RWPE1 (cell line): ENCODE measurements at places on chromosomes 6 and 20.

- DNase-seq = no peak
These were observed 291.1 kb downstream of the GJA1 start for GRCh38 chr6:121726596-121726995.

- DNase-seq = no peak
These were observed 99.6 kb downstream of the OGFRL1 start for GRCh38 chr6:71388068-71388744.

DNA sequence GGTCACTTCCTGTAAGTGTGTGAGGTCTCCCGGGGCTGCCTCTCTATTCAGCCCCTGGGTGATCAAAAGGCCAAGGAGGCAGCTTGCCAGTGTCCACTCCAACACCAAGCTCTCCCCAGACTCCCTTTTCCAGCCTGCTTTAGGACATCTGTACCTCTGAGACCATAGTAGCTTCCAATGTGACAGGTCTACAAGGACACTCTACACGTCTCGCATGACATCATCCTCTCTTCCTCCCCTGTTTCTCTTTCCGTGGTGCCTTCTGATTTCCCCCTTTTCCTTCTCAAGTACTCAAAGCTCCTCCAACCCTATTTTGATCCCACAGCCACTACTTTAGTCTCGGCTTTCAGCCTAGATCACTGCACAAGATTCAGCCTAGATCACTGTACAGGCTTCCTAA lies 26.4 kb downstream of the HLA-F start:
- no peak for DNase-seq

DNA sequence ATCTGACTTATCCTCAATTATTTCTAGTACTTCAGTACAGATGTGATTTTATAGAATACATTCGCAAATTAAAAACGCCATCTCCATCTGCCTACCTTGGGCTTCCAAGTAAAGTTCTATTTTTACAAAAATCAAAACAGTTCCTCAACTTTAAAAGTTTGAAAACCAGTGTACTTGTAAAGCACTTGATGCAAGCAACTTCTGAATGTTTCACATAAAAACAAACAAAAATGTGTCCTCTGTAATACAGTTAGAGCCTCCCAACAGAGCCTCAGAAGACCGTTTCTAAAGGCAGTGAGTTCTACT lies 384 bp upstream of the MANEA start:
- no peak for DNase-seq

DNA sequence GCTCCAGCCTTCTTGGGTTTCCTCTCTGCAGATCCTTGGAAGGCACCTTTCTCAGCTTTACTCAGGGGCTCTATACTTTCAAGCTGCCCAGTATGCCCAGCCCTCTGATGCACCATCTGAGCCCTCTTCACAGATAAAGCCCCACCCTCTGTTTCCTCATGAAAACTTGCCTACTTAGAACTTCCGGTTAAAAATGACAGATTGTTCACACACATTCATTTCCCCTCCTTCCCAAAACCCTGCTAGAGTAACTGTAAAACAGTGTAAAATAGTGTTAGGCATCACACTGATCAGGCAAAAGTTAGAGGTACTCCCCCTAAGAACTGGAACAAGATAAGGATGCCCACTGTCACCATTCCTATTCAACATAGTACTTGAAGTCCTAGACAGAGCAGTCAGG lies 14.0 kb upstream of the GCM1 start:
- DNase-seq = no peak

DNA sequence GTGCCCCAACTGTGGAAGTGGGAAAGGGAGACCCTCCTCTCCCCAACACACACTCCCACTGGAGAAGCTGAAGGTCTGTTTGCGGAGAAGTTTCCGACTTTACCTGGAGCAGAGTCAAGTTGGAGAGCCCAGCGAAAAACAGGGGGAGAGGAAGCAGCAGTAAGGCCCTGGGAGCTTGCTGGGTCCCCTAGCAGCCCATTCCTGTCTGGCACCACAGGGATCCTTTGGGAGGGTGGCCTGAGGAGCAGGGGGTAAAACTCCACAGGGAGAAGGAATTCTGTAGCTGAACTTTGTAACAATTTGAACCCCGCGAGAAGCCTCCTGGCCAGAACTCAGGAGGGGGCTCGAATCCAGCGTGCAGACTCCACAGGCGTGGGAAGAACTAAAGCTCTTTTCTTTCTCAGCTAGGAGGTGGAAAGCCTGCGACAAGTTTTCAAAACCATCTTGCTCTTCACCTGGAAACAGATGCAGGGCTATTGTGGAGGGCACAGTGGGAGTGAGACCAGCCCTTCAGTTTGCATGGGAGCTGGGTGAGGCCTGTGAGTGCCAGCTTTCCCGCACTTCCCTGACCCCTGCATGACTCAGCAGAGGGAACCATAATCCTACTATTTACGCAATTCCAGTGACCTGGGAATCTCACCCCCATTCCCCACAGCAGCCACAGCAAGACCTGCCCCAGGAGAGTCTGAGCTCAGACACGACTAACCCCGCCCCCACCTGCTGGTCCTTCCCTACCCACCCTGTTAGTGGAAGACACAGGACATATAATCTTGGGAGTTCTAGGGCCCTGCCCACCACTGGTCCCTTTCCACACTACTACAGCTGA lies 25.8 kb downstream of the SERPINB9 start:
- peak; percentile 69 for DNase-seq

DNA sequence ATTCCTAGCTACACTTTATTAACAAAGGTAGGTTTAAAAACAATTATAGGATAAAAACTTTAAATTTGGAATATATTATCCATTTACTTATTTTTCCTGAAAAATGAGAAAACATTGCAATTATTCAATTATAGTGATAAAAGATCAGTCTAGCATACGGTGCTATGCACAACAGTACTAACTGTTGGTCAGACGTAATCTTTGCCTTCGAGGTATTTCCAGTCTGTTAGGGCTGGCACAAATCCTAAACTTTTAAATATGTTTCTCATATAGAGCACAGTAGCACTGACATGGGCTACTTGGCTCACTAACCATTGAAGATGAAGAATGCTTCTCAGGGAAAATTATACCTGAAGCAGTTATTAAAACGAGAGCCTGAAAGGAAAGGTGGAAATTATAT lies 214.8 kb downstream of the PRKN start:
- DNase-seq = no peak

GRCh38 chr6:137782166-137783039 lies 84.7 kb upstream of the TNFAIP3 start:
- no peak for DNase-seq

DNA sequence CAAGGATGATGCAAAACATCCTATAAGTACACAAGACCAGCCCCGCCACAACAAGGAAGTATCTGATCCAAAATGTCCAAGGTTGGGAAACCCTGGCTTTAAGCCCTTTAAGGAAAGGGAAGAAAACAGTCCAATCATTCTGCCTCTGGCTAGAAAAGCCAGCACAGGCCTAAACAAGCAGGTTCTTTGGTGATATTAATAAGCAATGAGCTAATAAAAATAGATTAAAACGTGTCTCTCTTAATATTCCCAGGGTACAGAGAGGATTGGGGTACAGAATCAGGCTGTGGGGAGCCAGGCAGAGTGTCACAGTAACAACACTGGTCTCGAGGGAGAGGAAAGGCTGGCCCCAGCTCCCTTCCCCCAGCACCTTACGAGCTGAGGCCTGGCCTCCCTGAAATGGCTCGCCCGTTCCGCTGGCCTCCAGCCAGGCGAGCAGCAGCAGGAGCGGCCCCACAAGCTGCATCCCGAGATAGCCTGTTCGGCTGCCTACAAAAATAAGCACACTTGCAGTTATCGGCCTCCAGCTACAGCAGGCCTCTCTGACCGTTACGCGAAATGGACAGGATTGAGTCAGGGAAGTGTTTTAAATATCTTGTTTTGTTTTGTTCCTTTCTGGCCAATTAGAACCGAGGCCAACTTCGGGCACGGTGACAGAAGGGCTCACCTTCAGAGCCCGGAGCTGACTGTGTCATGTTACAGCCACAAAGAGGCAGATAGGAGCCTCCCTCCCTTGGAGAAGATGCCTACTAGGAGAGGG lies 4.0 kb upstream of the ZMYND8 start:
- DNase-seq = peak; percentile 79

DNA sequence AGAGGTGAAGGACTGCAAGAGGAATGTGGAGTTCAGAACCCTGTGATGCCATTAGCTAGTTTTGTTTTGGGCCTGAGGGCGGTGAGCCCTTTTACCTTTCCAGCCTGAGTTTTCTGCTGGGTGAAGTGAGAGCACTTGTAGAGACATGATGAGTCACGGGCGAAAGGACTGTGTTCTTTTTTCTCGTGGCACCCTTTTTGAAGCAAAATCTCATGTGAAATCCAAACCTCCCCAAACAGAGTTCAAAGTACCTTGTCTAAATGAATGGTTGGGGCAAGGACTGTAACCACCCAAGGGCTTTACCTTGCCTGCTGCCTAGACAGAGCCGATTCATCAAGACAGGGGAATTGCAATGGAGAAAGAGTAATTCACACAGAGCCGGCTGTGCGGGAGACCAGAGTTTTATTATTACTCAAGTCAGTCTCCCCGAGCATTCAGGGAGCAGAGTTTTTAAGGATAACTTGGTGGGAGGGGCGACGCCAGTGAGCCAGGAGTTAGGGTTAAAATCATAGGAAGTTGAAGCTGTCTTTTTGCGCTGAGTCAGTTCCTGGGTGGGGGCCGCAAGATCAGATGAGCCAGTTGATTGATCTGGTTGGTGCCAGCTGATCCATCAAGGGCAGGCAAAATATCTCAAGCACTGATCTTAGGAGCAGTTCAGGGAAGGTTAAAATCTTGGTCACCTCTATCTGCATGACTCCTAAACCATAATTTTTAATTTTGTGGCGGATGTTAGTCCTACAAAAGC lies 25.8 kb downstream of the SAMD5 start:
- no peak for DNase-seq

GRCh38 chr20:62045118-62045517 lies 20.6 kb downstream of the TAF4 start:
- DNase-seq = no peak

GRCh38 chr6:153328194-153328593 lies 197.1 kb upstream of the RGS17 start:
- DNase-seq = peak; percentile 17

- peak; percentile 16 for DNase-seq
These were observed 108.5 kb downstream of the LY86 start for GRCh38 chr6:6696867-6697531.

DNA sequence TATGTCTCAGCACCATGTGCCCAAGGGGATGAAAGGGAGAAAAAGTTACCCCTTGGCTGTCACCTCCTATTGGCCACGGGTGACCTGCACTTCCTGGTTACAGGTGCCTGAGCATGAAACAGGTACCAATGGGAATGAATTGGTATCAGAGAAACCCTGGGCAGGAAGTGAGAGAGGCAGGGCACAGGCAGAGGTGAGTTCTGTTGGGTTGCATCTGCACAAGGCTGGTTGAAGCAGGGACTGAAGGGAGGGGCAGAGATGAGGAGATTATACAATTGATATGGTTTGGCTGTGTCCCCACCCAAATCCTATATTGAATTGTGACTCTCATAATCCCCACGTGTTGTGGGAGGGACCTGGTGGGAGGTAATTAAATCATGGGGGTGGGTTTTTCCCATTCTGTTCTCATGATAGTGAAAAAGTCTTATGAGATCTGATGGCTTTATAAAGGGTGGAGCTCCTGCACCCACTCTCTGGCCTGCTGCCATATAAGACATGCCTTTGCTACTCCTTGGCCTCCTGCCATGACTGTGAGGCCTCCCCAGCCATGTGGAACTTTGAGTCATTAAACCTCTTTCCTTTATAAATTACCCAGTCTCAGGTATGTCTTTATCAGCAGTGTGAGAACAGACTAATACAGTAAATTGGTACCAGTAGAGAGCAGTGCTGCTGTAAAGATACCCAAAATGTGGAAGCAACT lies 291.8 kb downstream of the LRFN2 start:
- no peak for DNase-seq

DNA sequence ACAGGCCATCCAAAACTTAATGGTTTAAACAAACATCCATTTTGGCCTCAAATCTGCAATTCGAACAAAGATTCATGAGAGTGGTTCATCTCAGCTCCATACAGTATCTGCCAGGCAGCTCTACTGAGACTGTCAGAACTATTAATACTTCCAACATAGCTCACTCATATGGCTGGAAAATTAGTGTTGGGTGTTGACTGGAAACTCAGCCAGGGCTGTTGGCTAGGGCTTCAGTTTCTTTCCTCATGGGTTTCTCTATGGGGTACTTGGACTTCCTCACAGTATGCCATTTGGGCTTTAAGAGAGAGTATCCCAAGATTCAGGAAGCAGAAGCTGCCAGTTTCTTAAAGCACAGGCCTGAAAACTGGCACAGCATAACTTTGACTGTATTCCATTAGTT lies 240.3 kb downstream of the TPBG start:
- no peak for DNase-seq

DNA sequence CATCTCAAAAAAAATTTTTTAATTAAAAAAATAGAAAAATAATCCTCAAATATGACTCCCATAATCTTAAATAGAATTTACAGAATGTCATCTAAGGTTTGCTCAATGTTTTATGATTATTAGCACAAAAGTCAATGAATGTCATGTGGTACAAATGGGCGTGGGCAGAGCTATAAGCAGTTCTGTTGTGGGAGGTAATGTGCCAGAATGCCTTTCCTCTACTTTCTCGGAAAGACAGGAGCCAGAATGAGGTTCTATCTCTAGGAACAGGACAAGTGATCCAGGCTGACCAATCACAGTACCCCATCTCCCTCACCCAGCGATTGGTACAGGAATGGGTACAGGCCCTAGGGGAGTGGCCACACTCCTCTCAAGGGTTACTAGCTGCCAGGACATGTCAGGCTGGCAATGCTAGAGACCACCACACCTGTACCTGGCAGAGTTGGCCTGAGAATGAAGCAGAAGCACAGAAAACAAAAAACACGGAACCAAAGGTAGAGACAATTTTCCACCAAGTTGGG lies 15.1 kb downstream of the RALGAPA2 start:
- DNase-seq = no peak

DNA sequence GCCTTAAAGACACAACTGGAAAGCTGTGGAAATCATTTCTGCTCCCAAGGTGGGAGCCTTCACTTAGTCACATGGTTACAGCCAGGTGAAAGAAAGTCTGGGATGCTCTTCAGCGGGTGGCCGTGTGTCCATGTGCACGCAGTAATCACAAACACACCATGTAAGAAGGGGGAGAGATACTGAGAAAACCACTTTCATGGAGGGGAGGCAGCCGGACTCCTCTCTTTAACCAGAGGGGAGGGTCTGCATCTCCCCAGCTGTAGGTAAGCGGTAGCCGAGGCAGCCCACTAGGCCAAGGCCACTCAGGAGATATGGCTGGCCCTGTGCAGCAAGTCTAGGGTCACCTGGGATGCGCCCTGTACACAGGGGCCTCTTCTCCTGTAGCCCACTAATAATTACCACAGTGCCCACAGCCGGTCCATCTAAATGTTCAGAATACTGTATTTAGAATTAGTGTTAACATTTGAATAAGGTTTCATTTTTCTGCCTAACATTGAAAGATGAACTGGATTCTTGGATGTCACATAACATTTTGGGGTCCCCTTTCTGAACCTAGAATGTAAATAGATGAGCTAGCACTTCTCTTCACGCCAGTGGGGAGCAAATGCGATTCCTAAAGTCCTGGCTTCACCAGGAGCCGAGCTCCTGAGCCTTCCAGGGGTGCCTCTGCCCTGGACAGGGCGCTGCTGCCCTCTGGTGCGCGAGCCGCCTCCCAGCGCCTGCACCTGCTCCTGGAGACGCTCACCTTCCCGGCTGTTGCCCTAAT lies 15.9 kb downstream of the GPR31 start:
- DNase-seq = peak; percentile 52
